NB4 (cell line): ENCODE measurements at places on chromosomes 5 and 9.
A peak's percentile ranks its signal among the peaks of the same experiment; 100 is the strongest.

GRCh38 chr9:76895186-76895585, 10.7 kb downstream of the PRUNE2 start:
- no peak for DNase-seq

DNA sequence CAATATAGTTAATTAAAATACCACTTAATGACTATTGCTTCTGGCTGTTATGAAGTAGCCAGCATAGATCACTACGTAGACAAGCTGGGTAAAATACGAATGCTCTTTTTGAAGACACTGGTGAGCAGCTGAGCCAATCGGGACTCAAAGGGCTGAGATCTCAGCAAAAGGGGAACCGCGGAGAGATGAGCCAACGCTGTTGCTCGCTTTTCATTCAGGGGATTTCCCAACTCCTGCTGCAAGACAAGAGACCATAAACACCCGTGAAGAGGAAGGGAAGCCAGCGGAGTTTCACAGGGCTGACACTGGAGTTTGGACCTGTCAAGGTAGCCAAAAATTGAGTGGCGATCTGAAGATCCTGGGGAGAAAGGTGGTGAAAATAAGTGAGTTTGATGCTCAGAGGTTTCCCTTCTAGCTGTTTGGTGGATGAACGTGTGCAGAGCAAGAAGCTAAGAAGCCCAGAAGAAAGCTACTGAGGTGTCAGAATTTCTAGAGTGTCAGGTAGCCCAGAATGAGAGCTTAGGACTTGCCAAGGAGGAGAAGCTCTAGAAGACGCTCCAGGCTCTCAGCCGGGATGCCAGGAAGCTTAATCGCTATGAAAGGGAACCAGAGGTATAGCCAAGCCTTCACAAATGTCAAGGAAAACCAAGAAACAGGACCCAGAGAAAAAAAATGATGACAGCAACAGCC, 79.6 kb upstream of the RNU6ATAC start:
- peak; percentile 90 for DNase-seq

- DNase-seq = no peak
These were observed 413.9 kb downstream of the SPOCK1 start for GRCh38 chr5:137085206-137085605.

GRCh38 chr5:159095866-159096242, 3.9 kb downstream of the EBF1 start:
- no peak for DNase-seq

DNA sequence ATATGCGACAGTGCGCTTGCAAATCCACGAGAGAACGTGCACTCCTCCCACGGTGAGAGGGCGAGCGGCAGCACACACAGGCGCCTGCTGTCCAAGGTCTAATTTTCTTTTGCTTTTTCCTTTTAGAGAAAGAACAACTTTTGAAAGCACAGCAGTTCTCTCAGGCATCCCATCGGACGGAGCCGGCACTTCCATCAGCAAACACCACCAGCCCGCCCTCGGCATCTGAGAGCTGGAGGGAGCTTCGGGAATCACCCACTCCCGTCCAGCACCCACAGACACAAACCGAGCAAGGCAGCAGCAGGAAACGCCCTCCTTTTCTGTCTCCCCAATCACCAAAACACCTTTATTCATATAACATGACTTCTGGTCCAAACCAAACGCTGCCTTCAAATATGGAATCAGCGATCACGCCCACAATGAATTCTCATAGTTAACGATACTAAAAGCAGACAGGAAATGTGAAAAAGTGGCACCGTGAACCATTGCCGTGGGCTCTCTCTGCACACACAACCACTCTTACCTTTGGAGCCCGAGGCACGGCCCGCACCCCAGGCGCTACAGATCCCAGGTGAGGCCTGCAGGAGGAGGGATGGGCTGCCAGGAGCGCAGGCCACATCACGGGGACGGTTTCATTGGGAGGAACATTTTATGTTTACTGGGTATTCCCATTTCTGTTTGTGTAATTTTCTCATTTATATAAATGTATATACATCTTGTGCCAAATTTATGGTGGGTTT, 14.2 kb downstream of the LPCAT1 start:
- no peak for DNase-seq

- DNase-seq = no peak
These were observed 64.3 kb upstream of the CAMK4 start for GRCh38 chr5:111159845-111160244.

DNA sequence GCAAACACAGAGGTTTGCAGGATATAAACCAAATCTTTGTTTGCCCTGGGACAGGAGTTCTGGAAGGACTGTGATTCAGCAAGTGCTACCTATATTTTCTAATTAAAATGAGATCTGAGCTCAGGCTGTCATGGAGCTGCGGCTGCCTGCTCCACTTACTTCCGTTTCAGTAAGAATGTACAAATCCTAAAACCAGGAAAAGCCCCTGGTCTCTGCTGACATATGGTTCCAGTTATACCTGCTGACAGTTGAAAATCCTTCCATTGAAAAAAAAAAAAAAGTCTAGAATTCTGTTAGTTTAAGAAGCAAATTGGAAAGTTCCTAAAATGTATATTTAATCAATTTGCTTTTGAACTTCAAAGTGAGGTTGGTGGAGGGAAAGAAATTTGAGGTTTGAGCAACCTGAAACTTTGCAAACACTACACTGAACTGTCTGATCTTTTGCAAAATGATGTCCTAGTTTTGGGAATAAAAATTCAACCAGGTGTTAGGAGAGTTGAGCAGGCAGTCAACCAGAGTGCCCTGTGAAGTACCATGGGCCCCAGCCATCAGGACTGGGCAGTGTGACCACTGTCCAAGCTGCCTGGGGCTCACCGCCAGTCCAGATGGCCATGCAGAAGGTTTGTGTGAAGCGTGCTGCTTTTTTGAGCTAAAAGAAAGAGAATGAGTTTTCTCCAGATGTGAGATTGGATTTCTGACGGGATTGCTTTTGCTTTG, 50.6 kb downstream of the SHB start:
- DNase-seq = no peak

GRCh38 chr5:6941631-6942030, 228.4 kb downstream of the TENT4A start:
- no peak for DNase-seq

- DNase-seq = no peak
These were observed 18.4 kb downstream of the CDC42SE2 start for GRCh38 chr5:131282235-131282634.

DNA sequence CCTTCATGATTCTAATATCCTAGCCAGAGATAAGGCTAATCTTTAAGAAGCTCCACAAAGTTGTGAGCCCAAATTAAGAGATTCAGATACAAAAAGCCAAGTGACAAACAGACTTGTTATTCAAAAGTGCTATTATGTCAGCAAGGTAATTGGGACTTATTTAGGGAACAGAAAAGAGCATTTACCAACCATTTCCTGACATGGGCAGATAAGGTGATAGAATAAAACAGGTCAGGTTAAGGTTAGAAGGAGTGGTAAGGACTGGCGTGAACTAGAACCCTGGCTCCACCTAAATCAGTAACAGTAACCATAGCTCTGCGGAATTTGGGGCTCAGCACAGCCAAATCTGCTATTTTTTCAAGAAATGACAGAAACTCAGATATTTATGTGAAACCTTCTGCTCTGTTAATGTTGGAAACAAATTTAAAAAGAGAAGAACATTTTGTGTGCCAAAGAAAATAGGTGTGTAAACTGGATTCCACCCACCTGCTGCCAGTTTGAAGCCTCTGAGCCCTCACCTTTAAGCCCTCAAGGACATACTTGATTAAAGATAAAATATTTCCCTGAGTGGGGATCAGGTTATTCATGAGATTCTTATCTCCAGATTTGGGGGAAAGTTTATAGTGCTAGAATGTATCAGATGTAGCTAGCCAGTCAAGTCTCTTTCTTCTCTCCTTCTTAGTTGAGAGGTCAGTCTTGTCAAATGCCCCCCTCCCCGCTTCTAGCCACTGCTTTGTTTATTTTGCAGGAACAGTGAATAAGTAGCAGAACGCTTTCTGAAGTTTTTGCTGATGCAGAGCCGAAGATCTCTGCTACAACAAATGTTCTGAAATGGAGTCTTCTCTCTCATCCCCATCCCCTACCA, 10.2 kb upstream of the ERMP1 start:
- DNase-seq = no peak

- no peak for DNase-seq
These were observed 3.2 kb upstream of the NUP214 start for GRCh38 chr9:131122158-131122557.

- DNase-seq = no peak
These were observed 129.6 kb upstream of the ZNF618 start for GRCh38 chr9:113746486-113746885.
